DMS53 (cell line): ENCODE measurements at places on chromosomes 2 and 18.

- no peak for DNase-seq
These were observed 37.2 kb downstream of the LCT start for GRCh38 chr2:135799738-135800137.

GRCh38 chr2:68857202-68857845 is 13.9 kb downstream of the BMP10 start:
- DNase-seq: no peak

- DNase-seq: no peak
These were observed 160.6 kb downstream of the PRKCE start for GRCh38 chr2:45812011-45812500.

- no peak for DNase-seq
These were observed 113.9 kb downstream of the SS18 start for GRCh38 chr18:25976554-25976953.

DNA sequence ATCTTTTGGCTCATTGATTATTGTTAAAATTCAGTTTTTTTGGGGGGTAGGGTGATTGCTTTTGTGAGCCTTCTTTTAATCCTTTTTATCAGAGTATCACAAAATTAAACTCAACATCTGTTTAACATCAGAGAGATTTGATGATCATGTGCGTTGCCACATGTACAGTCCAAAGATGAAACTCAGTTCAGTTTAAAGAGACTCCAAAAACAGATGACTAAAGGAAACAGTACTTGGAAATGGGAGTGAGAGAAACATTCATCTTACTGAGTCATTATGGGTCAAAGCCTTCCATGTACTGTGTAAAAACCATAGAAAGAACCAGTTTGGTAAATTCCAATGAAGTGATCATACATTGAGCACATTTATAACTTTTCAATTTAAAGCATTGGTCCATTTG is 53.0 kb downstream of the LYPD6 start:
- no peak for DNase-seq

DNA sequence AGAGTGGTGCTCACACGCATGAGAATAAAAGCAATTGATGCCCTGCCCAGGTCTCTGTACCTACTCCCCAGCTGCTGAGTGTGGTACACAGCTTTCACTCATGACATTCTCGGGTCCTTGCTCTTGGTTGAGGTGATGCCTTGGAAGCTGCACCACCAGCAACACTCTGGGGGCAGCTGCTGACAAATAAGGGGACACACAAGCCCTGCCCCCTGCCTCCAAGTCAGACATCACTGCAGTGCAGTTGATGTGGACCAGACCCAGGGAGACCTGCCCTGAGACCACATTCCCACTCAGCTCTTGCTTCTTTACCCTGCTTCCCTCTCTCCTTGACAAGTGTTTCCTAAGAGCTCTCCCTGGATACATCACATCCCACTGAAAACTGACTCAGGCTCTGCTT is 225.6 kb downstream of the ZBTB7C start:
- no peak for DNase-seq

DNA sequence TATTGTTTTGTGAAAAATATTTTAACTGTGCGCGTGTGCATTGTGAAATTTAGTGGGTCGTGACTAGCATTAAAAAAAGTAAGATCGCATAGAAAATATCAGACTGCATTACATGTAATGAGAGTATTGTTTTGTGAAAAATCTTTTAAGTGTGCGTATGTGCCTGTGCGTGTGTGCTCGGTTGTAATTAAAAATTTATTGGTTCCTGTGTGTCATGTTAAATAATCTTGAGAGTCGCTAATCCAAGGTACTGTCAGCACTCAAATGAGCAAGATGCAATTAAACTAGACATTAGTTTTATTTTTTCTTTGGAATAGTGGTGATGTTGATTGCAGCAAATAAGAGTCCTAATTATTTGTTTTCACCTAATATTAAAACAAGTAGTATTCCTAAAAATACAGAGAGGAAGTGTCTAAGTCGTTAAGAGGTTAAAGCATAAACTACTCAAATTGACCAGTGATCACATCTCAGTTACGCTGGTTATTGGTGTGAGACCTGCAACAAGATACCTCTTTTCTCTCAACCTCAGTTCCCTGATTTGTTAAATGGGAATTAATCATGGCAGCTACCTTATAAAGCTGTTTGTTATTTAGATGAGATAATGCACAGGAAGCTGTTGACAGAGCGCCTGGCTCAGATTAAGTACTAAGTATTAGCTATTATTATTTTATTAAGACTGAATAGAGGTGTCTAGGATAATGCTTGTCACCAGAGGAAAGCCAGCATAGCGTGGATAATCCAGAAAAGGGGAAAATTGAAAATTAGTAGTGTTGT is 1.9 kb downstream of the ZDBF2 start:
- DNase-seq: no peak

GRCh38 chr2:71798266-71799012 is 345.1 kb downstream of the DYSF start:
- peak; percentile 71 for DNase-seq

GRCh38 chr2:107627926-107628325 is 198.8 kb upstream of the RGPD4 start:
- DNase-seq: no peak

DNA sequence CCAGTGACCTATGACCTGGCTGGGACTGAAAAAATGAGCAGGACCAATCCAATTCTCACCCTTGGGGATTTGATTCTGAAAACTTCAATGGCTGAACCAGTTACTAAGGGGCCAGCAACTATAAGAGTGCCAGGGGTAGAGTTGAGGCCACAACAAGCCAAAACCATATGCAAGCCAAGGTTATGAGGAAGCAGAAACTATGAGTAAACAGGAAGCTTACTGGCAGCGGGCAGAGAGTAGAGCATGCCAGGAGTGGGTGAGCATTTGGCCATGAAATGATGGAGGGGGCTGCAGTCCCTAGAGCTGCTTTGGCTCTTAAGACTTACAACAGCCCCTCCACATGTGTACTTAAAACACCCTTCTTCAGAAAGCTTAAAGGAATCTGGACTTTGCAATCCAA is 82.4 kb downstream of the RBMS1 start:
- peak; percentile 20 for DNase-seq
